ENCODE measurements at places on chromosomes 5 and 9.

- no peak for DNase-seq
These were observed 25.5 kb downstream of the ESM1 start for GRCh38 chr5:54959673-54960418.

DNA sequence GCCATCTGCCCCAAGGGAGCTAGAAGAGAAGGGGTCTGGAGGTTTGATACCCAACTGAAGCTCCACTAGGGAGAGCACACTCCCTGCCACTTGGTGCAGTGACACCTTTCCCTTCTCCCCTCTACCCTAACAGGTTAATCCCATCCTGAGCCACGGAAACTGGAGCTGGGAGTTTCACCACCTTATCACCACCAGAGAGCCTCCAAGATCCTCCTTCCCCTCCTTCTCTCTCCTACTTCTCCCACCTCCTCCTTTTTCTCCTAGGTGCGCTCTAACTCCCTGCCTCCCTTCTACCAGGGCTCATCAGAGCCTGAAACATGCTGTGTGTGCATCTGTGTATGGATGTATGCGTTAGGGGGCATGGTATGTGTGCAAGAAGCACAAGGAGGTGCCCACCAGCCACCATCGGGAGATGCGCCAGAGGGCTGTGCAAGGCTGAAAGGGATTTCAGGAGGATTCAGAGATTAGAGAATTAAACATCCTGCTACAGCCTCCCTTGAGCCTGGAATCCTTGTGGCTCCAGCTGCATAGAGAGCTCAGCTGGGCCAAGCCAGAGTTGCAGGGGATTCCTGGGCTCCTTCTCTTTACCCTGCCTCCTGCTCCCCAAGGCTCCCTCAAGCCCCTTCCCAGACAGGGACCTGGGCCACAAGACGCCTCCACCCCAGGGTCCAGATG lies 89.8 kb downstream of the PCDH1 start:
- DNase-seq, result no peak

- no peak for DNase-seq
These were observed 1173.4 kb upstream of the ACO1 start for GRCh38 chr9:31210978-31211570.

- no peak for DNase-seq
These were observed 115.2 kb downstream of the ADAMTS2 start for GRCh38 chr5:179230061-179230461.

DNA sequence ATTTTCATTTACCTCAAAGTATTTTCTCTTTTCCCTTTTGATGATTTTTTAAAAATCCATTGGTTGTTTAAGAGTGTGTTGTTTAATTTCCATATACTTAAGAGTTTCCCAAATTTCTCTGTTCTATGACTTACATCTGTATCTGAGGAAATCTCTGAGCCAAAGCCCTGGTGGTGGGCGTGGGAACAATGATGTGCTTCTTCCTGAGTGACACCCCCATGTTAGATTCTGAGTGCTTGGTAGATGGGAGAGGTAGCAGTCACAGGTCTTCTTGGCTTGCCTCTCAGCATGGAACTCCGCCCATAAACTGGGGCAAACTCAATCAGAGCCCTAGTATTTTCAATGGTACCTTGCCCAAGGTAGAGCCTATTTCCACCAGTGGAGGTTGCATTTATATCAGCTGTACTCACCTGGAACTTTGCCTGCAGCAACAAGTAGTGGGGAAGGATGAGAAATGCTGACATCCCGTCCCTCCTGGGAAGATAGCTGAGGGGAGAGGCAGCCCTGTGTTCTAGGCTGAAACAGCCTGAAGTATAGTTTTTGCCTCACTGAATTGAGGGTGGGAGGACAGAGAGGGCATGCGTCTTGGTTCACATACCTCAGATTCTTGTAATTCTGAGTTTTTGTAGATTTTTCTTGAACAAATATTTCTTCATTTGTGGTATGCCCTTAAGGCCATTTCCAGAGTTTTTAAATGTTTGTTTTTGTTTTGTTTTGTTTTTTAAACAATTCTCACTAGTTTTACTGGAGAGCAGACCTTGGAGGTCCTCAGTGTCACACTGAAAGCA lies 26.4 kb downstream of the C9orf43 start:
- DNase-seq, result no peak

DNA sequence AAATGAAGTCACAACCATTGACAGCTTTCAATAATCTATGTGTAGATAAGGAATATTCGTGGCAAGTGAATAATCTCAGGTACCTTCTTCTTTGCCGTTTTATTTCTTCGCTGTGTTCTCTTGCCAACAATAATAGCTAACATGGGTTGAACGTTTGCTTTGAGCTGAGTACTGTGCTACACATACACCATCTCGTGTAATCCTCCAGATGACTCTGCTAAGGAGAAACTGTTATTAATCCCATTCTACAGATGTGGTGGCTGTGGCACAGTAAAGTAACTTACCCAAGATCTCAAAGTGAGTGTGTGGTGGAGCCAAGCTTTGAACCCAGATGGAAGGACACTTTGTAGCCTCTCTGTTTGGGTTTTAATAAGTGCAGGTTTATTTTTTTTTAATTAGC lies 179.7 kb downstream of the C9orf152 start:
- DNase-seq, result no peak

DNA sequence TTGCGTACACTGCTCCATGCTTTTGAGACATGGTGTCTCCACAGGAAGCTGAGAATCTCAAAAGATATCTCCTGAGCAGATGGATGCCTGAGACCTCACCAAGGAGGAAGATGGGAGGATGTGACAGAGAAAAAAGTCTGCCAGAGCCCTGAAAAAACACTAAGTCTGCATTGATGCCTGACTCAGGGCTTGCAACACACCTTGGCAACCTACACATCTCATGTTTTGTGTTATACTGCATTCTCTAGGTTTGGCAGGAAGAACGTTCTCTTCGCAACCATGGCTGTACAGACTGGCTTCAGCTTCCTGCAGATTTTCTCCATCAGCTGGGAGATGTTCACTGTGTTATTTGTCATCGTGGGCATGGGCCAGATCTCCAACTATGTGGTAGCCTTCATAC lies 19.2 kb downstream of the SLC22A4 start:
- no peak for DNase-seq

DNA sequence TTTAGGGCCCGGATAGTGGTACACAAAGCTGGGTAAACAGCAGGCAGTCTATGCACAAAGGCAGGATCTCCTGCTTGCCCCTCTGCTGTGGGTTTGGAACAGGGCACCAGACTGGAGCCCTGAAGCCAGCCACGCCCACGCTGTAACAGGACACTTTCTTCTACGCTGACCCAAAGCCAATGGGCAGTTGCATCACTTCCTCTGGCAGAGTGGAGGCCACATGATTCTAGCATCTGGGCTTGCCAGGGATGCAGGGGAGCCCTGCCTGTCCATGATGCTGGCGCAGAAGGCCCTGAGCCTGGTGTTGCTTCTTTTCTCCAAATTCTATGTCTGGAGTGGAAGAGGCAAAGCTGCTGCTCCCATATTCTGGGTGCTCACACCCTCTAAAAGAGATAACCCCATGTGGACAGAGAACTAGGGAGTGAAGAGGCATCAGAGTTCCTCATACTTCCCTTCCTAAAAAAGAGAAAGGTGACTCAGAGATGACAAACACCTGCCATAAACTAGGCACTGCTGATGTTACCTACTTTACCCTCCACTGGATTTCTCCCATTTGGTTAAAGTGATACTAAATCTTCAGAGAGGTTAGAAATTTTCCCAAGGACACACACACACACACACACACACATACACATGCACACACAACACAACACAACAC lies 260.3 kb upstream of the KLF4 start:
- DNase-seq, result peak; percentile 93

DNA sequence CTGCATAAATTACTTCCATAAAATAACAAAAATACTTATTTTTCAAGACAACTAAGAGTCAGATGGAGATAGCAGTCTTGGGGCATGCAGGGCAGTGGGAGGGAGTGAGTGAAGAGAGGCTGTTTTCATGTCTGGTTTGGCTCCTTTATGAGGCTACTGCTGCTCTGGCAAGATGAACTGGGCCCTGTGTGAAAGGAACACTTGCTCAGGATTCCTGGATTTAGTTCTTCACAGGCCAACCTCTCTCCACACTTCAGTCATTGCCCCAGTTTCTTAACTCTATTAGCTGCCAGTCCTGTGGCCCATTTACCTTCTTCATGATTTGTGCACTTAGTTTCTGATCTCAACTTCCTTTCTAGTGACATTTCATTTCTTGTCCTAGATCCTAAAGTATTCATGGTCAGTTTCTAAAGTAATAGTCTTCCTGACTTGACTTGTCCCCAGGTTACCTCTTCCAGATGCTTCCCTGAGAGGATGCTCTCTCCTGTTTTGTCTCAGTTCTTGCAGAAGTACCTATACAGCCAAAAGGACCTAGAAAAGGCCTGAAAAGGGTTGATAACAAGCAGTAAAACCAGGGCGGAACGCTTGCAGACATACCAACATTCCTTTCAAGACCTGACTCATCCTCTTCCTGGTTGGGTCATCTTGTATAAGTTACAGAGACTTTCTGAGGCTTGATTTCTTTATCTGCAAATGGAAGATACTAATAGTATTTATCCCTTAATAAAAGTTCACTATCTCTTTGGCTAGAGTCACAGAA lies 77.0 kb upstream of the ZFAND5 start:
- DNase-seq, result peak; percentile 33

DNA sequence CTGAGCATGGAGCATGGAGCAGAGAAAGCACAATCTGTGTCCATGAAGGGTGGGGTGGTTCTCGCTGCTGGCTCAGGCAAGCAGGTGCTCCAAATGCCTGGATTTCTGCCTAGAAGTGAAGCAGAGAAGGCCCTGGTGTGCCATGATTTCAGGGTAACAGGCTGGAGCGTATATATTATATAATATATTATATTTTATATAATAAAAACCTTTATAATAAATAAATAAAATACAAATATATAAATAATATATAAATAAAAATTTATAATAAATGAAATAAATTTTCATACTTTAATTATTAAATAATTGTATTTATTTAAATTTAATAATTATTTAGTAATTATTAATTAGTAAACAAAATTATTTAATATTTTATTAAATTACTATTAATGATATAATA lies 707.4 kb upstream of the COX7C start:
- no peak for DNase-seq

DNA sequence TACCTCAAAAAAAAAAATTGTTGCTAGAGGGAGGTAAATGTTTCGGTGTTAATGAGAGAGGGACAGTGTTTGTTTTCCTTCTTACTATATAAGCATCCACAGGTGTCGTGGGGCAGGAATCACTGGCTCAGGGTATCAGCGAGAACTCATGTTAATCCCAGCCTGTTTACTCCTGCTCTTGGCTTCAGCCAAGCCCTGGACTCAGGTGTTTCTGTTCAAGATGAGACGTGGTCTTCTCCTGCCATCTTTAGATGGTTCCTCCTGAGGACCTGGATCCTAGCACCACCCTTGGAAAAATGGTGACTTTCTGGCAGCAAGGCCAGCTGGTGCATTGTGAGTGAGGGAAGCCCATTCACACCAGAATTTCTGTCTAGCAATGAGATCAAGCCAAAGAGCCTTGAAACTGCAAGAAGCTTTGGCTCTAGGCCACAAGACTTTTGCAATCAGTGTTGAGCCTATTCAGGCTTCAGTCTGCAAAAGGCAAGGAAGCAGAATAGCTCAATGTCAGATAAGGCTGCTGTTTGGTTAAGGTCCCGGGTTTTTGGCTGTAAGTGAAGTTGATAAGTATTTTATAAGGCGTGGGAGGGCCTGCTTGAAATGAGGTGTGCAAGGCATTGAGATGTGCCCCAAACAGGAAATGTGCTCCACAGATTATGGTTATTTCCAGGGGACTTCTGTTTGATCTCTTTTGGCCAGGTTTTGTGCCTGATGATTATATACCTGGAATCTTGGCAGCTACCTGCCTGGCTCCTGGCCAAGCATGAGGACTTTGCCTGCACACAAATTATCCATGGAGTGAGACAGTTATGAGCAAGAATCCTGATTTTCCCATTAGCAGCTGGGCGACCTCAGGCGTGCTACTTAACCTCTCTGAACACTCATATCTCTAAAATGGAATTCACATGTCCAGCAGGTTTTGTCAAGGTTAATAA lies 99.8 kb downstream of the TENT4A start:
- DNase-seq, result no peak

GRCh38 chr5:466661-467310 lies 23.8 kb downstream of the EXOC3 start:
- no peak for DNase-seq

GRCh38 chr5:112729630-112730029 lies 8.1 kb upstream of the APC start:
- DNase-seq, result no peak

GRCh38 chr9:85466834-85467233 lies 274.9 kb downstream of the AGTPBP1 start:
- DNase-seq, result no peak

DNA sequence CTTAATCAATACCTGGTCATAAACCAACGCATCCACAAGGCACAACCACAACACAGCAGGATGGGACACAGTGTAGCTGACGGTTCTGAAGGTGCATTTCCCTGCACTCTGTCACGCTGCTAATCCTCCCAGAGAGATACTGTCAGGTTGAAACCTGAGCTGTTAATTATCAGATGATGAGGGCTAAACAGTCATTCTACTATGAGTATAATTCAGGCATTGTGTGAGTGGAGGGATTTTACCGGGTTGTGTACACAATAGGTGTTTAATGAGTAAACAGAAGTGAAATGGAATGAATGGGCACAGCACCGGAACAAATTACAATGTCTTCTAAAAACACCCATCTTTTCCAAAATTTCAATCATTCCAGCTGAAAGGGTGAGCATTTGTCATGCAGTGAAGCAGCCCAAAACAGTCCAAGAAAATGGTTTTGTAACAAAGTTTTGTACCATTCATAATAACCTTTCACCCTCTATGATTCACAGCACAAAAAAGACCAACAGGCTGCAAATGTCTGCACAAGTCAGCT lies 71.5 kb downstream of the ABCA1 start:
- DNase-seq, result no peak

GRCh38 chr5:112006721-112007120 lies 249.7 kb upstream of the NREP start:
- DNase-seq, result no peak

DNA sequence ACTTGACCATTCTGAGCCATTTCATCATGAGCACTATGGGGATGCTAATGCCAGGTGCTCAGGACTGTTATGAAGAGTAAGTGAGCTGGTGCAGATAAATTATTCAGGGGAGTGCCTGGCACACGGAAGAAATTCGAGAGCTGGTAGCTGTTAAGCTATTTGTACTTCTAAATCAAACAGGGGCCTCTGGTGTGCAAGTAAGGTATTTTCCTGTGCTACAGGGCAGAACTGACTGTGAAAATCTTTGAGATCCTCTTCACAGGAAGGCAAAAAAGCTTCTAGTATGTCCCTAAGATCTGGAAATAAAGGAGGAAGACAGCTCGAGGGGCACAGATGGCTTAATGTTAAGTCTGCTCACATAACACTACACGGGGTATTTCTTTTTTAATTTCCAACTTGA lies 106.3 kb upstream of the SPOCK1 start:
- DNase-seq, result no peak

- DNase-seq, result no peak
These were observed 68.4 kb upstream of the IZUMO3 start for GRCh38 chr9:24614070-24614469.

Data from globus pallidus (tissue), 1 donor.